Natural killer cell treated with Interleukin-12 subunit alpha and Interleukin-12 subunit beta and Interleukin-15 and Interleukin-18, amount 100 ng/mL, for 72 hours (primary cell): ENCODE measurements at places on chromosomes 3 and 15.

DNA sequence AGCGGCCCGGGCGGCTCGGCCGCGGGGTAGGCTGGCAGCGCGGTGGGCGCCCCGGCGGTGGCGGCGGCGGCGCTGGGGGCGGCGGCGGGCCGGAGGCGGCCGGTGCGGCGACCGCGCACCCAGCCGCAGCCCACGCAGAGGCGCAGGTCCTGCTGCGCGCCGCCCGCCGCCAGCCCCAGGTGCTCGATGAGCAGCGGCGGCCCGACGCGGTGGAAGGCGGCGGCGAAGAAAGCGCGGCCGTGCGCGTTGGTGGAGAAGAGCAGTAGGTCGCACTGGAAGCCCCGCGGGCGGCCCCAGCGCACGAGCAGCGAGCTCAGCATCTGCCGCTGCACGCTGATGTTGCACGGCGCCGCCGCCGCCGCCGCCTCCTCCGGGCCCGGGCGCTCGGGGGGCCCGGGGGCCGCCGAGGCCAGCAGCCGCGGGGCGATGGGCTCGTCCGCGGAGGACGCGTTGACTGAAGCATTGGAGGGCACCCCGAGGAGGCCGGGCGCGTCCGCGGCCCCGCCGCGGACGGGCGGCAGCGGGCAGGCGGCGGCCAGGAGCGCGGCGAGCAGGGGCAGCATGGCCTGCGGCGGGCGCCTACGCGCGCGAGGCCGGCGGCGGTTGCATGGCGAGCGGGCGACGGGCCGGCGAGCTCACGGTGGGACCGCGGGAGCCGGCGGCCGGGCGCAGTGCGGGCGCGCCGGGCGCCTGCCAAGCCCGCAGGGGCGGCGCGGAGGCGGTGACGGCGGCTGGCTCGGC lies 452 bp downstream of the TMEM158 start:
- no peak for DNase-seq

- DNase-seq = no peak
Measured at GRCh38 chr15:90030376-90030775, 29.3 kb downstream of the ZNF710 start.

DNA sequence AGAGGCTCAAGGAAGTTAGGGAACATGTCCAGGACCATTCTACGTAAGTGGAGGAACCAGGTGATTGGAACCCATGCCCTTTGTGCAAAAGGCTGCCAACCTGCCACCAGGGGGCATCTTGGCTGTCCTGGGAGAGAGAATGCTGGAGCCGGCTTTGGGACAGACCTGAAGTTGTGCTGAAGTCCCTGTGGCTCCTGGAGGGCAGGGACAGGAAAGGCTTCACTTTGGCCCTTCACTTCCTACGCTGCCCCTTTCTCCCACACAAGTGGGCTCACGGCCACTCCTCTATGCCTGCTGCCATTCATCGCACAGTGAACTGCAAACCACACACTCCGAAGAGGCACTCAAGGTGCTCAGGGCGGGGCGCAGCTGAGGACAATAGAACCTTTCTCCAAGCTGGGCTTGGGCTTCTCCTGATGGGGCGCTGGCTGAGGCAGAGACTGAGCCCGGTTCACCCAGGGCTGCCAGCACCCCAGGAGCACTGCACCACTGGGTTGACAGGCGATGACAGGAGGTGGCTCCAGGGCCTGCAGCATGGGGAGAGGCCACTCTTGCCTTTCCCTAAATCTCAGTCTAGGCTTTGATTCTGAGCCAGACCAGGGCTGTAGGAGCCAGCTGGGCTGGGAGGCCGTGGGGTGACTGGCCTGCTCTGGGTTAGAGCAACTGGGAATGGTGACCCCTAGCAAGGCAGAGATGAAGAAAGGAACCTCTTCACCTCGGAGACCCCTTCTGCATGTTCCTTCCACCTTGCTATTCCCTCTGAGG lies 8.4 kb downstream of the SHF start:
- DNase-seq = no peak

- no peak for DNase-seq
Measured at GRCh38 chr3:150248116-150248887, 159.8 kb upstream of the TSC22D2 start.

GRCh38 chr3:37477275-37477674 lies 302.9 kb upstream of the LRRFIP2 start:
- DNase-seq = no peak

DNA sequence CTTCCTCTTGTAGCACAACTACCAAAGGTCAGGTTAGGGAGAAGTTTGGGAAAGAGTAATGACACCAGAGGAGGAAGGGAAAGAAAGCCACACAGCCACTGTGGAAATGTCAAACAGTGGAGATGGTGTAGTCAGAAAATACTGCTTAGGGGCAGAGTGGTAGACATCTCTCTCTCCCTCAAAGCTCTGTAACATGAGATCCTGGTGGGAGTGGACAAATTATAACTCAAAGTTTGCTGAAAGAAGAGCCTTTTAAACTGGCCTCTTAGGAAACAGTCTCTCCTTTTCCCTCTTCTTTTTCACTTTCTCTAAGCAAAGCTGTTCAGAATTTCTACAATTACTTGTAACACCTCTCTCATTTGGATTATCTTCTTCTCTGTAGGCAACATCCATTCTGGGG lies 55.8 kb downstream of the LRRN1 start:
- no peak for DNase-seq

DNA sequence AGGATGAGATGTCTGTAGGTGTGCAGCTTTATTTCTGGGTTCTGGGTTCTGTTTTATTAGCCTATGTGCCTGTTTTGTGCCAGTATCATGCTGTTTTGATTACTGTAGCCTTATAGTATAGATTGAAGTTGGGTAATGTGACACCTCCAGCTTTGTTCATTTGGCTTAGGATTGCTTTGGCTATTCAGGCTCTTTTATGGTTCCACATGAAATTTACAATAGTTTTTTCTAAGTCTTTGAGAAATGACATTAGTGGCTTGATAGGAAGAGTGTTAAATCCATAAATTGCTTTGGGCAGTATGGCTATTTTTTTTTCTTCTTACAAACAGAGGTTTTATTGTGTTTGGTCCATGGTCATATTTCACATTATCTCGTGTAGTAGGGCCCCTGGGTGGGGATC lies 285.8 kb upstream of the GADL1 start:
- DNase-seq = no peak

GRCh38 chr3:141235661-141236171 lies 4.1 kb downstream of the PXYLP1 start:
- DNase-seq = no peak

DNA sequence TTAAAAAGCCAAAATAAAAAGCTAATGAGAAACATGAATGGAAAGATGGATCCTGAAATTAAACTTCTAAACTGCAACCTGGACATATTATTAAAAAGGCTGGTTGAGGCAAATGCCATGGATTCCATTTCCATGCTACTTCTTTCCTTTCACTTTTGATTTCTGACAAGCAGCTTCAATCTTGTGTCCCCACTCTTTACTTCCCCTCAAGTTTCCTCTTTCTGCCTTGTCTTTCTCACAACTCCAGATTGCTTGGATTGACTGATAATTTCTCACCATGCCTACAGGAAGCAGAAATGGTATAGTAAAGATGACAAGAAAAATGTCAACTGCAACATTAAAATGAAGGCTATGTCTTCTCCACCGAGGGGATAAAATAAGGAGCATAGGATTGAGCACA lies 1136.7 kb downstream of the TUSC7 start:
- DNase-seq = no peak

DNA sequence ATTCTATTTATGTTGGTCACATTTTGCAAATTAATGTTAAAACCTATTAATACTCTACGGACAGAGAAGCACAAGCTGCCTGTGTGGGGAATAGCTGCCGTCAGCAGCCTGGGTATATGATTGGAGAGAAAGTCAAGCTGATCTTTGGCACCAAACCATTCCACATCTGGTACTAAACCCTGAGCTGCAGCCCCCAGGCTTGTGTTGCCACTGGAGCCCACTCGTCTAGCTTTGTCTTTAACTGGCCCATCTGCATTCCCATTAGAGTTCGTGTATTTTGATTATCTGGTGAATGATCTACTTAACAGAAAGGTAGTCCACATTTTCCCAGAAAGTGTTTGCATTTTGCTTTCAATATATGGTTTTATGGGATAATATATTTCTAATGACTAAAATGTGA lies 5.4 kb downstream of the NDUFB4 start:
- DNase-seq = no peak

GRCh38 chr3:102714567-102714966 lies 279.8 kb downstream of the ZPLD1 start:
- DNase-seq = no peak

GRCh38 chr15:73394782-73395181 lies 26.0 kb upstream of the HCN4 start:
- DNase-seq = no peak

GRCh38 chr15:85742186-85742821 lies 52.4 kb downstream of the KLHL25 start:
- DNase-seq = no peak

DNA sequence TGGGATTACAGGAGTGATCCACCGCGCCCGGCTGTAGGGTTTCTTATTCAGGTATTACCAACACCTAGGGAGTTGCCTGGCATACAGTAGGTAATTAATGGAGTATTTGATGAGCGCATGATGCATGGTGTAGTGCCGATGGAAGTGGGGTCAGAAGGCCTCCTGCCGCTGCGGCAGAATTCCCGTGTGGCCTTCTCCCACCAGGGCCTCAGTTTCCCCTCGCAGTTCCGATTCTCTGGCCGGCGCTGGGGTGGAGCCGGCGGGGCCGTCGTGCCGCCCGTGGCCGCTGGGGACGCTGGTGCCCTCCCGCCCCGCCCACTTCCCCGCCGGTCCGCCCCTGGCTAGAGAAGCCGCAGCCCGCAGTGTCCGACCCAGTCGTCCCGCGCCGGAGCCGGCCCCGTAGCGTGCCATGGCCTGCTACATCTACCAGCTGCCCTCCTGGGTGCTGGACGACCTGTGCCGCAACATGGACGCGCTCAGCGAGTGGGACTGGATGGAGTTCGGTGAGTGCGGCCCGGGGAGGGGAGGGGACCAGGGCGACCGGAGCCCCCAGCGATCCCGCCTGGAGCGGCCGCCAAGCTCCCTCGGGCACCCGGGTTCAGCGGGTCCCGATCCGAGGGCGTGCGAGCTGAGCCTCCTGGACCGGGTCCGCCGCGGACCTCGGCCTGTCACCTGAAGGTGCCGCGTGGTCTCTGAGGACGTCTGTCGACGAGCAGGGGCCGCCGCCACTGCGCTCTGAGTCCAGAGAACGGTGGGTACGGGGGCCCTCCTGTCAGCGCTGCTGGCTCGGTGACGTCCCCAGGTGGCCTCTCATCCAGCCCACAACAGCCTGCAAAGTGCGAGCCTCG lies at the start of gene IRAK2:
TSS of gene IRAK2 (plus strand) at position 374 of the 848 bp plus-strand sequence. CDS start at position 410, 36 bp downstream.
- peak; percentile 75 for DNase-seq

DNA sequence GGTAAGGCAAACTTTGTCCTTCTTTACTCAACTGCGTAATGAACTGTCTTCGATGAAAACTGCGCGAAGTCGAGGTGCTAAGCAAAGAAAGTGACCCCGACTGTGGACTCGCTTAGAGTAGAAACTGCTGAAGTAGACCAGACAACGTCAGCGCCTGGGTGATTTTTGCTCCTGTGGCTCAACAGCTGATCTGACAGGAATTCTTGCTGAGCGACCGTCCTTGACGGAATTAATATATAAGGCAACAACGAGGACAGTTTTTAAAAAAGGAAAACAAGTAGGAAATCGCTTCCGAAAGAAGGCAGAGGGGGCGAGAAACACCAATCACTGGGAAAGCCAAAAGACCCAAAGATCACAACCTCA lies 541 bp downstream of the RPS27L start:
- no peak for DNase-seq

GRCh38 chr3:192063570-192063969 lies 602.6 kb downstream of the PYDC2 start:
- DNase-seq = no peak

DNA sequence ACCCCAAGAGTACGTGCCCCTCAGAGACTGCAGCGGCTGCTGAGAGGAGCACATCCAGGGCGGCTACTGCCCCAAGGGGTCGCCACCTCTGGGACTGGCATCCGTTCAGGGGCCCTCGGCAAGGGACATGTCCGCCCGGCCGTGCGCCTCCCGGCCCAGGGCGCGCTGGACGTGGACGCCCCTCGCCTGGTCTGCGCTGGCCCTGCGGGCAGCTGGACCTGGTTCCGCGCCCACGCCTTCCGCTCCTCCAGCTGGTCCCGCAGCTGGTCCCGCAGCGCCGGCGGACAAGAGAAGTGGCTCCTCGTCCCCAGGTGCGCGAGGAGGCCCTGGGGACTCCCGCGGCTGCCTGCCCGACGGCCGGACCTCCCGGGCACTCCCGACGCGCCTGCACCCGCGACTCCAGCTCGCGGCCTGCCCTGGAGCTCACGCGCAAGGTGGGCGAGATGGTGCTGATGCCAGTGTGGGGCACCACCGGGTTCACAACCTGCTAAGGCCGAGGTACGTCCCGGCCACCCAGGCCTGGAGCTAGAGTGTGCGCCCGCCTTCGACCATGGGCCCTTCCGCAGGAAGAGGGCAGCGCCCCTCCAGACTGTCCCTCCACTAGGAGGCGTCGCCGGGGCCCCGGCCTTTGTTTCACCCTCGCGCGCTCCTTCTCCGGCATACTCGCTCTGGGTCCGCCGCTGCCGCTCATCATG lies 14.4 kb upstream of the GP9 start:
- DNase-seq = no peak

DNA sequence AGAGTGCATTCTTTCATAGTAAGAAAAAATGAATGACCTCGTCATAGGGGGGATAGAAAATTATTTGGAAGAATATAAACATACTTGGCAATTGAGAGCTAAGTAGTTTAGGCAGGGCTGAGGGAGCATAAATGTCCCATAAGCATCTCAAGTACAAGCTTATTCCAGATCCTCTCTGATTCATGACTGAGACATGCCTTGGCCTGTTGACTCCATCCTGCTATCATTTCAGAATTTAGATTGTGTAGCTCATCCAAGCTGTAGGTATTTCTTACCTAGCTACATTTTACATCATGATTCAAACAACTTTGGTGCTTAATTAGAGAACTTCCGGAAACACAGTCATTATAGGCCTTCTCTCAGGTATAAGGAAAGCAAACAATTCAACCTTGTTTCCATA lies 12.3 kb downstream of the POGLUT1 start:
- DNase-seq = no peak
